ENCODE measurements at places on chromosomes 11 and 22. TPM values are rescaled to one million over a fixed set of nuclear protein-coding genes. Genes with fewer than 3 reads are reported as not detected.
A peak's percentile ranks its signal among the peaks of the same experiment; 100 is the strongest.

Gene ZNF214
- total RNA-seq: not detected

DNA sequence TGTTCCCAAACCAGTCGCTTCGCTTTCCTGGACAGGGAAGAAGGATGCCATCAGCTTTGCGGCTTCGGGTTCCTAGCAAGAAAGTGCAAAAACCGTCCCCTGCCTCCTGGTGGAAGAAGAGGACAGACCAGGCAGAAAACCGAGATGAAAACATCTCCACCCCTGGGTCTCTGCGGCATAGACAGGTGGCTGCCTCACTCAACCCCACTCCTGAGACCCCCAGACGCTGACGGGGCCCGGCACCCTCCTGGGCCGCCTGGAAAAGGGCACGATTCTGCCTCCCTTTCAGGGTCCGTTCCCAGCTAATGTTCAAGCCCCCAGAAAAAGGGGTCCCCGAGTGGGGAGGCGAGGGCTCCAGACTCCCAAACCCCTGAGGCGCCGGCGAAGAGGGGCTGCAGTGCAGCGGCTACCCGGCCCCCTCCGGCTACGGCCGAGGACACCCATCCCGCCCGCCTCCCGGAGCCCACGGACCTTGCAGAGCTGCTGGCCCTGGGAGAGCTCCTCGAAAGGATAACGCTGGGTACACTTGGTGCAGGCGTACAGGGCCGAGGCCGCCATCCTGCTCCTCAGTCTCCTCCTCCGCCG lies 569 bp downstream of the FAM76B start:
- peak; percentile 82 for DNase-seq
- H3K4me1 ChIP-seq: peaks cover 43% of the 10 kb centered on the region
- no peaks in the 10 kb centered on the region for H3K27me3 ChIP-seq
- H3K36me3 ChIP-seq: peaks cover 57% of the 10 kb centered on the region
- H3K27ac ChIP-seq: peak overlapping the region; percentile 100

- H3K4me3 ChIP-seq: no peak overlapping the region
- DNase-seq: no peak
- H3K4me1 ChIP-seq: peaks cover 9% of the 10 kb centered on the region
- peak overlapping the region; percentile 43 for H3K27ac ChIP-seq
Measured at GRCh38 chr11:62264004-62264403, 6.0 kb upstream of the SCGB2A2 start.

DNA sequence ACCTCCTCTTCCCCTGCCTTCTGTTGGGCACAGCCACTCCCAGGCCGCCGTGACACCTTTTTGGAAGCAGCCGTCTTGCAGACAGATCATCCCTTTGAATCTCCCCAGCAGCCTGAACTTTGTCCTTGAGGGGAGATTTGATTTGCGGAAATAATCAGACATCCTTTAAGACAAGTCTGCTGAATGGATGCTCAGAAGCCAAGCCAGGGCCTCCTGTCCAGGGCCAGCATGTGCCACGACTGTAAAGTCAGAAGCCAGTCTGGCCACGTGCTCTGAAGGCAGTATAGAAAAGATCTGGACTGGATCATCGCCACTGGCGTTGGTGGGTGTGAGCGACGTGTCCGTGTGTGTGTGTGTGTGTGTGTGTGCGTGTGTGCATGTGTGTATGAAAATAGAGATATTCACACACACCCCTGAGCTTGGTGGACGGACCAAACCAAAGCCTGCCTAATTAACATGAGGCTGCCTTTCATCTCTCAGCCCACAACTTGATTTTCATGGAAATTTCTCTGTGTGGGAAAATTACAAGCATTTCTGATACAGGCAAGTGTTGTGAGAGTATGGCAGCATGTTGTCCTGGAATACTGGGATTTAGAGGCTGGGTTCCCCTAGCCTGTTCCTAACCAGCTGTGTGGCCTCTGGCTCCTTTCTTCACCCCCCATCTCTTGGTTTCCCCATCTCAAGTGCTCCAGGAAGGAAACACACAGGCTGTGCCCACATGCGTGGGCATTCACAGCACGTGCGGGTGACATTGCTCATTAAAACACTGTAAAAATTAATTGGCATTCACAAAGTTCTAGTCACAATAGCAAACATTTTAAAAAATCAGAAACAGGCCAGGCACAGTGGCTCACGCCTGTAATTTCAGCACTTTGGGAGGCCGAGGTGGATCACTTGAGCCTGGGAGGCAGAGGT lies 61.8 kb upstream of the WNT7B start:
- peaks cover 13% of the 10 kb centered on the region for H3K4me1 ChIP-seq
- H3K36me3 ChIP-seq: no peaks in the 10 kb centered on the region
- no peak overlapping the region for H3K4me3 ChIP-seq
- no peak for DNase-seq

Gene ARRB1
- 22.7 TPM for total RNA-seq

GRCh38 chr22:17678817-17679385 lies 40.3 kb downstream of the BCL2L13 start:
- no peak for DNase-seq
- H3K27ac ChIP-seq: no peak overlapping the region
- H3K27me3 ChIP-seq: no peaks in the 10 kb centered on the region
- H3K4me1 ChIP-seq: peaks cover 5% of the 10 kb centered on the region

Gene SCN3B
- not detected for total RNA-seq

Gene DBX1
- total RNA-seq: not detected

Gene OR8K5
- not detected for total RNA-seq

DNA sequence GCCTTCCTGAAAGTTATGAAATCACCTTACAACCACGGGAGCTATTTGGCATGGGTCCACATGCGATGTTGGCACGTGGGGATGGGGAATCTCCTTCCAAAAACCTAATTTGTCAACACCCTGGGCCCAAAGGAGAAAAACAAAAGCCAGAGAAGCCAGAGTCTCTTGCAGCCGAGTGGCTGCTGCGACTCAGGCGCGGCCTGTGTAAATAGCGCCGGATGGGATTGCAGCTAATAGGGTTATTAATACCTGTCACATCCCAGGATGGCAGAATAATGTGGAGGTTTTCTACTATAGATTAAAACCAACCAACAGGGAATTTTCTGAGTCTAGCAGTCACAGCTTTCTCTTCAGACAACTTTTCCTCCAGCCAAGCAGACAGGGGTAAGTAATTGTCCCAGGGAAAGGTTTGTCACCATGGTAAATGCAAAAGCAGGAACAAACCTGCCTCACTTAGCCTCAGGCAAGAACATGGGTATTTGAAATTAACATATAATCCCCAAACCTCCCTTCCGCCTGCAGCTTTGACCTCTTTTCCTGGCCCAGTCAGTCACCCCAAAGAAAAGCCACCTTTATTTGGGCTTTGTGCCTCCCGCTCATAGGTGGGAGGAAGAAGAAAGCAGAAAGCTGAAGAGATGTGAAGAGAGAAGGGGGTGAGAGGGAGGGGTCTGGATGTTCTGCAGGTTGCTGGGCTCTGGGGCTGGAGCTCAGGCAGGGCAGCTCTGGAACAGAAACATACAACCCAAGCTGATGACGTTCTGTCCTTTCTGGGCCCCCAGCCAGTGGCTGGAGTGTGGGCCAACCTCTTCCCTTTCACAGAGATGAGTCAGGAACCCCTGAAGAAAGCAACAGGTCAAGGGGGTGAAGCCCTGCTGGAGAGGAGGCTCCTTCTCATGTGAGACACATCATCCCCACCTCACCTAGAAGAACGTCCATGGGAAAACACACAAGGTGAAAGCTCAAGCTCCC lies 376.5 kb downstream of the NXPE2 start:
- no peaks in the 10 kb centered on the region for H3K4me1 ChIP-seq
- no peaks in the 10 kb centered on the region for H3K27me3 ChIP-seq
- no peak overlapping the region for H3K27ac ChIP-seq
- no peak for DNase-seq
- H3K4me3 ChIP-seq: no peak overlapping the region
- no peaks in the 10 kb centered on the region for H3K36me3 ChIP-seq

DNA sequence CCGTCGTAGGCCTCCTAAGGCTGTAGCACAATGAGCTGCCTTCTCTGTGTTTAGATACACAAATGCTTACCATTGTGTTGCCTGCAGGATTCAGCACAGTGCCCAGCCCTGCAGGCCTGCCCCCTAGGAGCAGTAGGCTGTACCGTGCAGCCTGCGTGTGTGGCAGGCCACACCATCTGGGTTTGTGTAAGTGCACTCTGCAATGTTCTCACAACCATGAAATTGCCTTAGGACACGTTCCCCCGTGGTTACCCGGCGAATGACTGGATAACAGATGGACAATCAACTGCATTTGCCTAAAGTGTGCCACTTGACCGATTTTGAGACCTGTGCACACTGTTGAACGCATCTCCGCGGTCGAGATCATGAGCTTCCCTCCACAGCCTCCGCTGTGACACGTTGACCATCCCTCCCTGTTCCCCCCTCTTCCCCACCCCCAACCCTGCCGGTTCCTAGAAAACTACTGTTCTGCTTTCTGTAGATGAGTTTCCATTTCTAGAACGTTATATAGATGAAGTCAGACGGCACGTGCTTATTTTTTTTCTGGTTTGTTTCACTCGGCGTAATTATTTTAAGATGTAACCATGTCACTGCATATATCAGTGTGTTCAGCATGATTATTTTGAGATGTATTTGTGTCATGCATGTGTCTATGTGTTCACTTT lies 22.2 kb upstream of the CTSD start:
- peak; percentile 50 for DNase-seq
- no peak overlapping the region for H3K27ac ChIP-seq
- no peaks in the 10 kb centered on the region for H3K36me3 ChIP-seq

- peak overlapping the region; percentile 79 for H3K27ac ChIP-seq
- H3K36me3 ChIP-seq: peaks cover 20% of the 10 kb centered on the region
- peak overlapping the region; percentile 97 for H3K4me3 ChIP-seq
- DNase-seq: no peak
Measured at GRCh38 chr22:46761017-46761416, 1.4 kb upstream of the TBC1D22A start.

DNA sequence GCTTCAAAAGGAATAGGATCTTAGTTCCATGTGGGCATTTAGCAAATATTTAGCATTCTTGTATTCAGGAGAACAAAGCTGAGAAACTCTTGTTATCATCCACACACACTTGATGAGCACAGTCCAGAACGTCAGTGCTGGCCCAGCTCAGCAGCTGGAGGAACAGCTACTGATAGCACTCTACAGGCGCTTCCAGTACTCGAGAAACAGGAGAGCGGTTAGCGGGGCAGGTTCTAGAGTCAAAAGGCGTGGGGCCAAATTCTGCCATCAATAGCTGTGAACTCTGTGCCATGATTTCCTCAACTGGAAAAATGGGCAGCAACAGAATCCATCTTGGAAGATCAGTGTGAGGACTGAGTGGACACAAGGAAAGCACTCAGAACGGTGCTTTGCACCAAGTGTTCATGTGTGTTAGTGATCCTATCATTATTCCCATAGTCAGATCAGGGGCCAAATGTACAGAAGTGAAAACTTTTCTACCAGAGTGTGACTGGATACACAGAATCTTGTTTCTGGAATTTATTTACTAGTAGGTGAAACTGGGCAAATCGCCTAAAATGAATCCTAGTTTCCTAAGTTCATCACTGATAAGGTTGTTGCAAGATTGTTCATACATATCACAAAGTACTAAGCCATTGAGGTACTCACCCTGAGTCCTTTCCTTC lies 3.2 kb downstream of the JOSD1 start:
- peaks cover 54% of the 10 kb centered on the region for H3K36me3 ChIP-seq
- H3K4me1 ChIP-seq: peaks cover 55% of the 10 kb centered on the region
- DNase-seq: peak; percentile 67

Gene AQP11
- 0.38 TPM for total RNA-seq

DNA sequence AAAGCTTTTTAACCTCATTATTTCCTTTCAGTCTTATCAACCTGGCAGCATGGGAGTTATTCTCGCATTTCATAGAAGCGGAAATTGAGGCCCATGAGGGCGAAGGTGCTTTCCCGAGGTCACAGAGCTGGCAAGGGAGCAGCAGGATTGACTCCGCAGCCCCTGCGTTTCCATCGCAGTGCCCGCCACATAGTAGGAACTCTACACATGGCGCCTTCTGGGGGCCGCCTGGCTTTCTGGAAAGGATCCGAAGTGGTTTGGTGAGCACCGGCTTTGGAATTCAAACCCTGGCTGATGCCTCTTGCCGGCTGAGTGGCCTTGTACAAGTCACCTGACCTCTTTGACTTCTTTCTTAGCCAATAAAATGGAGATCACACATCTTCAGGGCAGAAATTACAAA lies 93.4 kb downstream of the CEP164 start:
- no peak for DNase-seq
- peaks cover 6% of the 10 kb centered on the region for H3K27me3 ChIP-seq
- no peaks in the 10 kb centered on the region for H3K4me1 ChIP-seq
- no peak overlapping the region for H3K4me3 ChIP-seq
- H3K27ac ChIP-seq: no peak overlapping the region

DNA sequence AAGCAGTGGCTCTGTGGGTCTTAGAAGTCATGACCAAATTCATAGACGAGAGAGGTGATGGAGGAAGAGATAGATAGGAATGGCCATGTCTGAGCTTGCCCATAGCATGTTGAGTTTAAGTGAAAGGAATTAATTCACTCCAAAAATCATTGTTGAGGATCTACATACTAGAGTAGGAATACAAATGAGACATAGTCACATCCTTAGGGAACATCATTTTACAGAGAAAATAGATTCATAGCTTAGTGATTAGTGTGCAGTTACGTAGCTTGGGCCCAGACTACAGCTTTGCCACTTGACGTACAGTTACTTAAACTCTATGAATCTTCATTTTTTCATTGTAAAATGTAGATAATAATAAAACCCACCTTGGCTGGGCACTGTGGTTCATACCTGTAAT lies 21.4 kb upstream of the BMAL1 start:
- no peaks in the 10 kb centered on the region for H3K36me3 ChIP-seq
- H3K4me3 ChIP-seq: no peak overlapping the region
- H3K27me3 ChIP-seq: peaks cover 20% of the 10 kb centered on the region
- H3K4me1 ChIP-seq: peaks cover 15% of the 10 kb centered on the region
- no peak for DNase-seq

- H3K4me1 ChIP-seq: no peaks in the 10 kb centered on the region
- no peaks in the 10 kb centered on the region for H3K36me3 ChIP-seq
- H3K27ac ChIP-seq: no peak overlapping the region
- no peak for DNase-seq
- H3K4me3 ChIP-seq: no peak overlapping the region
Measured at GRCh38 chr22:48345631-48346030, 1482.0 kb downstream of the BRD1 start.

DNA sequence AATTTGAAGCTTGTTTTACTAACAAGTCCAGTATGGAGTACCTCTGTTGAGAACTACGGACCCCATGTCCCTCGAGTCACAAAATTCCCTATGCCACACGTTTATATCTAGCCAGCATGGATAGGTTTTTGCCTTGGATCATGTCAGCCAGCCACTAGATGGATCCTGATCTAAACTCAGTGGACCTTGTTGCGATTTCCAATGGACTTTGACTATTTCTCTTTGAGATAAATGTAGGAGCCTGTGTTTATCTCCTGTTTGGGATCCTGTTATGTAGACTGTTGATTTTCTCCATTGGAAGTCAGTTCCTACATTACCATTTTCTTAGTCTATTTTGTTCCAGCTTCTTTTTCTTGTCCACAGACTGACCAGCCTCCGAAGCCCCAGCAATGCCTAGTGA lies 127.1 kb upstream of the BMAL1 start:
- H3K27me3 ChIP-seq: peaks cover 9% of the 10 kb centered on the region
- no peak overlapping the region for H3K27ac ChIP-seq
- DNase-seq: no peak
- no peaks in the 10 kb centered on the region for H3K36me3 ChIP-seq
- H3K4me1 ChIP-seq: no peaks in the 10 kb centered on the region

All from activated CD4-positive, alpha-beta T cell treated with anti-CD3 and anti-CD28 coated beads, Interleukin-2, amount 10 ng/mL, durations not matched to agents 24 days and 14 days (primary cell).